ENCODE measurements at places on chromosomes 2 and 18.

GRCh38 chr2:196277002-196277401, 105.6 kb upstream of the STK17B start:
- no peak for DNase-seq

DNA sequence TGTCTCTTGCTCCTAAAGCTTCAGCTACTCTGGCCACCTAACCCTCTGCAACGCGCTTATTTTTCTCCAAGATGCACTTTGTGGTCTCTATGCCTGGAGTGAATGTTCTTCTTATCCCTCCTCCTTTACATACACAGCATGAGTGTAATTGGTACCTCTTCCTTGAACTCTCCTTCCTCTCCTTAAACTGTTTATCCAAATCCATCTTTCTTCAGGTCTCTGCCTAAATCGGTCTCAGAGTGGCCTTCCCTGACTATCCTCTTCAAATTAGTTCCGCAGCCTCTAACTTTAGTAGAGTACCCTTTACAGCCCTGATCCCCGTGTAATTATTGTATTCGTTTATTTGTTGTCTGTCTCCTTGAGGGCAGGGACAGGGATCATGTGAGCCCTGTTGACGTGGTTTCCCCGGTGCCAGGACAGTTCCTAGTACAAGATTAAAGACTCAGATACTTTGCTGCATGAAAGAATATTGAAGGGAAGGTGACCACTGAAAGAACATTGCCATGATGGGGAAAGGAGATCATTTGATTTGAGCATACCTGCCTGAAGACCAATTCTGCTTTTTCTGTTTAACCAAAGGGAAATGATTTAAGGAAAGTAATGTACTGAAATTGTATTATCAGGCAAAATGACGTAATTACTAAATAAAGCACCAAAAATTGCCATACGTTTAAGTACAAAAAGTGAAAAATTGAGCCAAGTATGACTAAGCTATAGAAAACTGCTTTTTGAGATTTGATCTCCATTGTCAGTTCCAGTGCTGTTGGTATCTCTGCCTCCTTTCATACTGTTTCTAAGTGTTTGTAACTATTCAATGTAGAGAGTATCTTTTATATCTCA, 1.2 kb downstream of the CNOT9 start:
- DNase-seq: no peak

- no peak for DNase-seq
These were observed 254.2 kb downstream of the CDH2 start for GRCh38 chr18:27922780-27923179.

DNA sequence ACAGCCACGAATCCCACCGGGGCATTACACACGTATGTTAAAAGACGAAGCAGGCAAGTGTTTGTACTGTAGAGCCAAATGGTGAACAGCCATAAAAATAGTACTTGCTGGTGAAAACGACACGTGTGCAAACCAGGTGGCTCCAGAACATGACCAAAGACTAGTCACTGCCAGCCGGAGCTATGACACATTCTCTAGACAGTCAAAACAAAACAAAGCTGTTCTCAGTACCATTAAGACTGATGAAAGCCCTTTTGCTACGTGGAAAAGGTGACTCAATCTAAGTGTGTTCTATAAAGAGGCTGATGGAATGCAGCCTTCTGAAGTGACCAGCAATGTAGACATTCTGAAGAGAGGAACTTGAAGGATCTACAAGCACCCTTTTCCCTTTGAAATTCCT, 367.7 kb upstream of the NETO1 start:
- no peak for DNase-seq

DNA sequence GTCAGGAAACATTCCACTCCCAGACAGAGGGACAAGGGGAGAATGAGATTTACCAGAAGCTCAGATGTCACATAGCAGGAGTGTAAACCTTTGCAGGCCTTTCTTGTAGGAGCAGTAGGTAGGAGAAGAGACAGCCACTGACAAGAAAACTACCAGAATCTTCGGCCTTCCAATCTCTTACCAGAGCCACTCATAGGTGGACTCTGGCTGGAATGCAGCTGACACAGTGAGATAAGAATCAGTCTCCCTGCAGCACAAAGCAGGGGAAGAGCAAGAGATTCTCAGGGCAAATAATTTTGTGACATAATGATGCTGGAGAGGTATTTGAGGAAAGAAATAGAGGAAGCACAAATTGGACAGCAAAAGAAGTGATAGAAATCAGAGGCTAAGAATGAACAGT, 1534.5 kb downstream of the DPP10 start:
- DNase-seq: no peak
